GM23248 (cell line): ENCODE measurements at places on chromosomes 7 and 10.
A peak's percentile ranks its signal among the peaks of the same experiment; 100 is the strongest.

- DNase-seq, result no peak
- H3K27ac ChIP-seq, result no peak overlapping the region
- no peaks in the 10 kb centered on the region for H3K27me3 ChIP-seq
- H3K4me3 ChIP-seq, result no peak overlapping the region
- no peaks in the 10 kb centered on the region for H3K4me1 ChIP-seq
Measured at GRCh38 chr10:1214071-1214675, 158.0 kb downstream of the WDR37 start.

DNA sequence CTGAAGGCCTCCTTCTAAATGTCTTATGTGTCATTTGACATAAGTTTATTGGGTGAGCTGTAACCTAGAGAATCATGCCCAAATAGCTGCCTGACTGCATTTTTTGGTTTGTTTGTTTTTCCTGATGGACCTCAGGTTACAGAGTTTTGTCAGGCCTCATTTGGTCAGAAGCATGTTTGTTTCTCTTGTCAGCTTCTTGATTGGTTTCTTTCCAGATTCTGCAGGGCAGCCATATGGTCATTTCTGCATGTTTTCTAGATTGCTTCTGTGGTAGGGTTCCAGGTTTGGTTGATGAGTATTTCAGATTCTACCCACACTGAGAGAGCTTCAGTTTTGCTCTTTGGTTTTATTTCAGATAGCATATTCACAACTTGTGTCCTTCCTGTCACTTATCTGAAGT, 28.0 kb downstream of the GLCCI1 start:
- H3K4me3 ChIP-seq, result no peak overlapping the region
- no peaks in the 10 kb centered on the region for H3K27me3 ChIP-seq
- H3K36me3 ChIP-seq, result no peaks in the 10 kb centered on the region
- no peaks in the 10 kb centered on the region for H3K4me1 ChIP-seq
- peak; percentile 6 for DNase-seq

- no peak overlapping the region for H3K4me3 ChIP-seq
- no peaks in the 10 kb centered on the region for H3K27me3 ChIP-seq
- no peaks in the 10 kb centered on the region for H3K36me3 ChIP-seq
- no peak for DNase-seq
- H3K27ac ChIP-seq, result no peak overlapping the region
- H3K4me1 ChIP-seq, result peaks cover 57% of the 10 kb centered on the region
Measured at GRCh38 chr10:99785646-99786045, 3.2 kb downstream of the ABCC2 start.

GRCh38 chr7:147756300-147756699, 834.3 kb upstream of the C7orf33 start:
- no peaks in the 10 kb centered on the region for H3K27me3 ChIP-seq
- H3K4me1 ChIP-seq, result no peaks in the 10 kb centered on the region
- H3K27ac ChIP-seq, result no peak overlapping the region
- no peak overlapping the region for H3K4me3 ChIP-seq

GRCh38 chr7:91434836-91435235, 170.6 kb downstream of the FZD1 start:
- H3K36me3 ChIP-seq, result no peaks in the 10 kb centered on the region
- no peak overlapping the region for H3K4me3 ChIP-seq

GRCh38 chr7:44964384-44964830, 14.4 kb downstream of the MYO1G start:
- H3K4me1 ChIP-seq, result no peaks in the 10 kb centered on the region
- H3K36me3 ChIP-seq, result no peaks in the 10 kb centered on the region
- H3K27me3 ChIP-seq, result no peaks in the 10 kb centered on the region
- H3K4me3 ChIP-seq, result no peak overlapping the region
- DNase-seq, result peak; percentile 44
- no peak overlapping the region for H3K27ac ChIP-seq
